ENCODE measurements at places on chromosomes 13 and 19.

DNA sequence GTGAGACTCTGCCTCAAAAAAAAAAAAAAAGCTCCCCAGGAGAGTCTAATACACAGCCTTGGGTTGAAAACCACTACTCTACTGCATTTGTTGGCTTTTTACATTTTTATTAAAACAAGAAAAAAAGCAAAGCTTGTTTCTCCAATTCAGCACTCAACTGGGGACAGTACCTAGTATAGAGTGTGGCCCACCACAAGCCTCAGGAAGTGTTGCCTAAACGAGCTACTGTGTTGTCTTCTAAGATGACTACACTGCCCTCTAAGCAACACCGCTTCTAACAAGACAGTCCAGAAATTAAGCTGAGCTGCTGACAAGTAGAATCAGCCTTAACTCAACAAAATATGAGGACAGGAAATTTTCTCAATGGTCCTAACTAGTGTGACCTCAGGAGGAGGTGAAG is 522.2 kb downstream of the FGF9 start:
- DNase-seq: no peak

GRCh38 chr19:46515879-46516350 is 20.2 kb upstream of the PNMA8B start:
- peak; percentile 49 for DNase-seq

- no peak for DNase-seq
Measured at GRCh38 chr13:32320528-32320927, 5.2 kb downstream of the BRCA2 start.

- DNase-seq: no peak
Measured at GRCh38 chr19:40411125-40411842, 1.9 kb downstream of the PRX start.

DNA sequence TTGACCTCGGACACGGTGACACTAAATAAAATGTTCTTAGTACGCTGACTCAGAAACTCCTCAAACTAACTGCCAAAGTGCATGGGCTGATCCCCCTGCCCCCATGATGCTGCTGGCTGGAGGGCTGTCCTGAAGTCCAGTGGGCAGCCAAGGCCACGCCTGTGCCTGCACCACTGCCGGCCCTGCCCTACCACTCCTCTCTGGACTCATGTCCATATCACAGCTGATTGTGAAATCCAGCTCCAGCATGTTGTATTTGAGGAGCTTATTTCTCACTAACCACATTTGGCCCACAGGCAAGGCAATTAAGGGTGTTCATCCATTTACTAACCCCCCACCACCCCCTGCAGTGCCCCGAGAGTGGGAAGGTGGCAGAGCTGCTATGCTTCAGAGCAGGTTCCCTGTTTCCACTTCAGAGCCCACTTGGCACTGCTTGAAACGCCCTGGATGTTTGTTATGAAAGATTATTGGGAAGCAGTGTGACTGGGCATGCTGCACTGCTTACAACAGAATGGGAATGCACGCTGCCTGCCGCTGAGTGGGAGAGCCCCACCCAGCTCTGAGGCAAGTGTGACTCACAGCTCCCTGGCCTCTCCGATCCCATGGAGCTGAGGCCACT is 114.0 kb downstream of the UQCRFS1 start:
- peak; percentile 97 for DNase-seq

GRCh38 chr13:33798023-33798422 is 19.9 kb upstream of the RFC3 start:
- no peak for DNase-seq

DNA sequence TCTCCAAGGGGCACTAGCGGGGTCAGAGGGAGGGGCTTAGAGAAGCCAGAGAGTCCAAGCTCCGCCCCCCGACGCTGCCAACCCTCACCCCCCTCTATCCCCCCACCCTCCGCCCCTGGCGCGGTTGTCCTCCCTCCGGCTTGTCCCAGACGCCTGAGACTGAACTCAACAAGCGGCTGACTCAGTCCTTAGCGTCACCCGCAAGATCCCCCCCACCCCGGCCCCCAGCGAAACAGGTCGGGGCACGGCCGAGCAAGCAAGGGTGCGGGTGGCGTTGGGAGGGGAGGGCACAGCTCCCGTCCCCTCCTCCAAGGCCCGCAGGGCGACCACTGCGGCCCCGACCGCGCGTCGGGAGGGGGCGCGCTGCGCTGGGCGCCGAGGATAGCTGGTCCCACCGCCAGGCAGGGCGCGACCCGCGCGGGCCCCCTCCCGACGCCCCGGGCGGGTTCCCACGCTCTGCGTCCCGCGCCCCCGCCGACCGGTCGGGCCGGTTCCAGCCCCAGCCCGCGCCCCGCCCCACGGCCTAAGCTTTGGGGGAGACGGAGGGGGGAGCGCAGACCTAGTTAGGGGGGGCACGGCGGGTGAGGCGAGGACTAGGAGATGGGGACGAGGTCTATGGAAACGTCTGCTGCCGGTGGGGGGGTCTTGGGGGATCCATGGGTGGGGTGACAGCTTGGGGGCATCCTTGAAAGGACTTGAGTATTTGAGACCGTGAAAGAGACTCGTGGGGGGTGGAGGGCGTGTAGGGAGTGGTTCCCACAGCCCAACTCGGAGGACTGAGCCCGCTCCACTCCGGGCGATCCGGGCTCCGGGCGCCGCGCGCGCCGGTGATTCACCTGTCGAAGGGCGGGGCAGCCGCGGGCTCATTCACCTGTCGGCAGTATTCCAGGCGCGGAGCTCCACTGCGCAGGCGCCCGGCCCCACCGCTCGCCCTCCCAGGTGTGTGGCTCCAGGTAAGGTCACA is 5.1 kb downstream of the NOTCH3 start:
- peak; percentile 76 for DNase-seq

DNA sequence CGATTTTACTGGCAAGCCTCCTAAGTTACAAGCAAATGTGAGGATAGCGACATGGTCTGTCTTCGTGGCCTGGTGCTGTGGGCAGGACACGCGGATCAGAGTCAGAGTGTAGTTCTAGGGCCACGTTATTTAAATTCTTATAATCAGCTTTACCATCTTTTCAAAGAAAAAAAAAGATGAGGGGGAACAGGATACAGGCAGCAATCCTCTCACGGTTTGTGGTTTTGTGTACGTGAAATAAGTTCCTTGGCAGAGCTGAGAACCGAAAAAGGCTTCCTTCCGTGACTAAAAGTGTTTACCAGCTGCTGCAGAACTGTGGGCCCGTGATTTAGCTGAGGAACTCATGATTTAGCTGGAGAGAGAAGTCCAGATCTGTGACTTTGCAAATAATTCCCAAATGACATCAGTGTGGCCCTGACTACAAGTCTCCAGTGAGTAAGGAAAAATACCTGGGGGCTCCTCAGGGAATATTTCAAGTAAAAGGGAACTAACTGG is 27.2 kb downstream of the RCBTB2 start:
- DNase-seq: peak; percentile 43

GRCh38 chr13:43285933-43286597 is 262.7 kb downstream of the DNAJC15 start:
- peak; percentile 62 for DNase-seq

DNA sequence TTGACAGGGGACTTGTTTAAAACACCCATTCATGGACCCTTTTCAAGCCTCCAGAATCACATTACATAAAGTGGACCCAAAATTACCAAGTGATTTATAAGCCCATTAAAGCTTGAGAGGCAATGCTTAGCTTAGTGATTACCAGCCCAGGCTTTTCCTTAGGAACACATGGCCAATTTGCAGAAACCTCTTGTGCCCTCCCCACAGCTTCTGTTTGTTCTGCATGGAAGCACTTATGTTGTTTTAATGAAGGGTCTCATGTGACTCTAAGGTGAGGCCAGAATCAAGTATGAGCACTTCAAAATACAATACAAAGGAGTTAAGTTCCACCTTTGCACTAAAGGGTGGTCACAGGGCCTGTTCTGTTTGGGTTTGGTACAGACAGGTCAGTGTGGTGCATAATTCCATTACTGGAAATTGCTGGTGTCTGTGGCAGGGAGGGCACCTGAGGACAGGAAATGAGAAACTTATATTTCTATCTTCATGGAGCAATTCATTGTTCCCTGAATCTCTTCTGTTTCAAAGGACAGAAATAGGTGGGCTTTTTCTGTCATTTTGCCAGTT is 15.3 kb downstream of the ZNF486 start:
- DNase-seq: no peak

DNA sequence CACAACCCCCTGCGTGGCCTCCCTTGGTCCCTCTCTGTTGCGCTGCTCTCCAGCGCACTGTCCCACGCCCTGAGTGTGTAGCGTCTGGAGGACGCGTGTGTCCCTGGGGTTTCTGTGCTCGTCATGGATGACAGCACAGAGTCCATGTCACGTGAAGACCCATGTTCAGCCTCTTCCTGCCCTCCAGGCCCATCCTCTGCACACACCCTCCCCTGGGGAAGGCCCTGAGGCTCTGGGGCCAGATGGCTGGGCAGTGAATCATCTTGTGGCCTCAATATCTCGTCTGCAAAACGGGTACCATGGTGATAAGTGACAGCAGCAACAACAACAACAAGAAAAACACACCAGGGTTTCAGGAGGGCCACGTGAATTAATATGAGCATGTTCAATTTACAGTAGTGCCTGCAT is 71.5 kb upstream of the ARHGEF7 start:
- peak; percentile 80 for DNase-seq

GRCh38 chr13:76331943-76332712 is 554.1 kb downstream of the KCTD12 start:
- DNase-seq: no peak

DNA sequence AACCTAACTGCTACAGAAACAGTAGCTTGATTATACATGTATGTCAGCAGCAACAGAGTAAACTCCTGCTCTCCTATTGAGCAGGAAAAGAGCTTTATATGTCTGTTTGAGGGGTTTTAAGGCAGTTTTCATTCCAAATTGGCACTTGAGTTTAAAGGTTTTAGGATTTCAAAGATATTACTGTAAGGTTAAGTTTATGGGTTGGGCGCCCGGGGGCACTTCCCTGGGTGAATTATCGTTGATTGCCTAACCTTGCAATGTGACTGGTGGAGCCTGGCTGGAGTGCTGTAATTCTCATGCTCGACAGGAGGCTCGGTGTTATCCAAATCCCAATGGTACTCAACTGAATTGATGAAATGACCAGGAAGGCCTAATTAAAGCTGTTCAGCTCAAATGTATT is 1586.1 kb downstream of the OLFM4 start:
- DNase-seq: no peak

GRCh38 chr13:83634601-83635000 is 247.7 kb downstream of the SLITRK1 start:
- no peak for DNase-seq

GRCh38 chr19:17680230-17680722 is 7.9 kb downstream of the UNC13A start:
- DNase-seq: peak; percentile 65

- DNase-seq: no peak
Measured at GRCh38 chr19:460877-461720, at the start of gene SHC2. Gene SHC2, minus strand, starts transcription at chr19:461033. Its CDS starts 37 bp downstream, at chr19:460996.

GRCh38 chr13:111007209-111007608 is 92.3 kb upstream of the ANKRD10 start:
- no peak for DNase-seq

GRCh38 chr13:29594303-29594709 is 1.2 kb downstream of the SLC7A1 start:
- DNase-seq: peak; percentile 95

GRCh38 chr19:35022460-35022859 is 7.8 kb upstream of the SCN1B start:
- DNase-seq: no peak

- no peak for DNase-seq
Measured at GRCh38 chr19:2239173-2239572, 2.5 kb downstream of the SF3A2 start.

DNA sequence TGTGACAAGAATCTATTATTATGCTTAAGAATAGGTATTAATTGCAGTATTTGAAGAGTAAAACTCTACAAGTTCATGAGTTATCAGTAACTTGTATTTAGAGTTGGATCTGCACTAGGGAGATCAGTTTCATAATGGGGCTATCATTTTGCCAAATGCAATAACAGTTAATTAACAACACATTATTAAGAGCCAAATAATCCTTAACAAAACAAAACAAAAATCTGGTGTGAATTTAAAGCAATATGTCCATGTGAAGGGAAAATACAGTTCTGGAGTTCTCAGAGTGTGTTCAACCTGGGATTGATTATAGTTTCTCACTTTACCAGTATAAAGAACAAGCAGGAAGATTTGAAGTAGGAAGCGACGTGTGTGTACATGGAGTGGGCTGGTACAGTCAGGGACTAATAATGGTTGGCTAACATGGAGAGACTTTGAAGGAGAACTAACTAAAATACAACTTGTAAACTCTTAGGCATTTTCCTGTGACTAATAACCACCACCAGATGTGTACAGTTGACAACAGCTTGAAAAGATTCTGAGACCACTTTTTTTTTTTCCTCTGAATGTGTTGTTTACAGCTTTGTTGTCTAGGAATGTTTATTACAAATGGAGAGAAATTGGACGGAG is 58.5 kb downstream of the POSTN start:
- no peak for DNase-seq

DNA sequence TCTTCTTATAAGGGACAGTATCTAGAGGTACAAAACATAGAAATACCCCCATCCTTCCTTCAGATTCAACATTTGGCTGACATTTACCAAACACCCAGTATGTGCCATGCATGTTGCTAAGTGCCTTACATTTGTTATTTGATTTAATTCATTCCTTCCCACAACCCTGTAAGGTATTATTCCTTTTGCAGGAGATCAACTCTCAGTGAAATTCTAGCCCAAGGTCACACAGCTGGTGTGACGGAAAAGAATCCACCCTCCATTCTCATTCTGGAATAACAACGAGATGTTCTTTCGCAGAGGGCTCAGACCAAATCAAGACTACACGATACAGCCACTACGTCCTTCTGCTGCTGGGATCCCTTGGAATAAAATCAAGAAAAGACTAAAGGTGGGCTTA is 67.8 kb downstream of the C13orf42 start:
- DNase-seq: no peak

DNA sequence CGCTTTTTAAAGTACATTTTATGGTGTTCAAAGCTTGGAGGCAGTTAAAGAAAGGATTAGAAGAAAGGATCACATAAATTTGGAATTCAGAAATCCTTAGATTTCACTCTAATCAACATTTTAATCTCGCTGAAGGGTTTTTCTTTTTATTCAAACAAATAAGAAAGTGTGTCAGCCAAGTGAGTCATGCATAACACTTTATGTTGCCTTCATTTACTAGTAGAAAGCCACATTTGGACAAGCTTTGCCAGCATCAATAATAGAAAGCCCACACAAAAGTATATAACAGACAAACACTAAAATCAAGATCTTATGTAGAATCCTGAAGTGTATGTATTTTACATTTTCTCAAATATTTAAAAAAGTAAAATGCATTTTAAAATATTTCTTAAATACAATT is 154.9 kb upstream of the TRPC4 start:
- DNase-seq: no peak

- DNase-seq: peak; percentile 8
Measured at GRCh38 chr13:100490692-100491091, 97.9 kb downstream of the GGACT start.
